ENCODE measurements at places on chromosomes 1 and 21. TPM values are rescaled to one million over a fixed set of nuclear protein-coding genes. Genes with fewer than 3 reads are reported as not detected.

SERPINC1 gene
- polyA plus RNA-seq: 1.4 TPM

S100A9 gene
- polyA plus RNA-seq: 471 TPM

LMOD1 gene
- polyA plus RNA-seq: 731 TPM

KIFAP3 gene
- polyA plus RNA-seq: 14.2 TPM

DPT gene
- 198 TPM for polyA plus RNA-seq

TEX38 gene
- not detected for polyA plus RNA-seq

CASZ1 gene
- polyA plus RNA-seq: 19.4 TPM

OR6K3 gene
- polyA plus RNA-seq: not detected

FCRL2 gene
- 0.03 TPM for polyA plus RNA-seq

UMODL1 gene
- not detected for polyA plus RNA-seq

OXCT2 gene
- polyA plus RNA-seq: 0.68 TPM

WDR64 gene
- polyA plus RNA-seq: 0.04 TPM

FAM131C gene
- 0.30 TPM for polyA plus RNA-seq

GRHL3 gene
- 7.6 TPM for polyA plus RNA-seq

RGS1 gene
- 96.8 TPM for polyA plus RNA-seq

ST6GALNAC5 gene
- 10.9 TPM for polyA plus RNA-seq

CBS gene
- 18.5 TPM for polyA plus RNA-seq

KIF26B gene
- 0.62 TPM for polyA plus RNA-seq

MIER1 gene
- 19.3 TPM for polyA plus RNA-seq

DOP1B gene
- 5.4 TPM for polyA plus RNA-seq

ITGB2 gene
- polyA plus RNA-seq: 39.9 TPM

LAMB3 gene
- polyA plus RNA-seq: 13.3 TPM

DPYD gene
- polyA plus RNA-seq: 24.7 TPM
